Endothelial cell of umbilical vein (primary cell): ENCODE measurements at places on chromosomes 2 and 18. TPM values are rescaled to one million over a fixed set of nuclear protein-coding genes. Genes with fewer than 3 reads are reported as not detected.
A peak's percentile ranks its signal among the peaks of the same experiment; 100 is the strongest.

DNA sequence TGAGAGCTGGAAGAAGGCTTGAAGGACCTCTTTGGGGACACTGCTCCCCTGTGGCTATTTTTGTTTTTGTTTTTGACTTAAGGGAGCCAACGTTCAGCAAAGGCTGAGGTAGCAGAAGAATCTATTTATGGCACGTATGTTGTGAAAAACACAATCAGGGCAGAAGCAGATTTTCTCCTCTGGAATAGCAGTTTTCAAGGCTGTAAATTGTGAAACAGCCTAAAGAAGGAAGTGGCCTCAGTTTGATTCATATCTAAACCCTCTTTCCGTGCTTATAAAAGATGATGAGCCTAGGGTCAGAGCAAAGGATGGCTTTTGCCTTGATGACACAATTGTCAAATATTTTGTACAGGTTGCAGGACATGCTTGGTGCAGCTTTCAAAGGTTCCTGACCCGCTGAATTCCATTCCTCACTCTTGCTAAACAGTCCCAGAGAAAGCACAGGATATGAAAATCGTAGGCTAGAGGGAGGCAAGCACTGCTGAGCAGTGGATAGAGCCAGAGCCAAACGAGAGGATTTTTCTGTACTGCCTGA is 106.2 kb upstream of the DLX2 start:
- H3K36me3 ChIP-seq: no peaks in the 10 kb centered on the region
- no peaks in the 10 kb centered on the region for H3K27me3 ChIP-seq
- peak overlapping the region; percentile 39 for H3K27ac ChIP-seq
- no peak overlapping the region for H3K4me3 ChIP-seq
- H3K4me1 ChIP-seq: peaks cover 16% of the 10 kb centered on the region
- DNase-seq: peak; percentile 58

Gene SNED1
- 12.4 and 14.1 TPM in 2 replicates for polyA plus RNA-seq

Gene ACMSD
- not detected in 2 replicates for polyA plus RNA-seq

- H3K36me3 ChIP-seq: no peaks in the 10 kb centered on the region
- no peak overlapping the region for H3K4me3 ChIP-seq
- H3K27me3 ChIP-seq: no peaks in the 10 kb centered on the region
Observed at GRCh38 chr18:13450289-13451212, 232.0 kb downstream of the LDLRAD4 start.

- H3K36me3 ChIP-seq: no peaks in the 10 kb centered on the region
- no peaks in the 10 kb centered on the region for H3K4me1 ChIP-seq
- no peak for DNase-seq
- H3K27me3 ChIP-seq: no peaks in the 10 kb centered on the region
Observed at GRCh38 chr2:195343540-195343939, 313.5 kb upstream of the SLC39A10 start.

DNA sequence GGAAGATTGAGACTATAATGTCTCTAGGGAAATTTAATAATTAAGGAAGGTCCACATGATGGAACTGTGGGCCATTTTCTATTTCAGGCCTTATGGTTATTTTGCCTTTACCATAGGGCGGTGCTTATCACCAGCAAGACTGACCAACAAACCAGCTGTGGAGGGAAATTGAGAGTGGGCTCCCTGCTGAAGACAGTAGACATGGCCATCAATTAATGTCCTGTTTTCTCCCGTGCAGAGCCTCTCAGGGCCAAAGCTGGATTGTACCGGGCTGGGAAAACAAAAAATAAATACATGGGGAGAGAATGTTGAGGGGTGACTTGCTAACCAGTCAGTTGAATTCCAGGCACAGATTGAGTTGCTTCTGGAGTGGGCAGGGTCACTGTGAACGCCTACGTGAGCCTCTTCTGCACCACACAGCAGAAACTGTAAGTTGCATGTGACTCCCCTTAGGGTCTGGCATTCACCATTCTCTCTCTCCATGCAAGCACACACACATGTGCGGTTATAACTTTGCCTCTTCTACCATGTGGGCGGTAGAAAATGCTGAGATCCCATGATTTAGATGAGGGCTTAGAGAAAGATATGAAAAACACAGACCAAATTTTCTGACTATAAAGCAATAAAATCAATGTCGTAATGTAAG is 128.5 kb downstream of the COPS8 start:
- no peak for DNase-seq
- H3K27me3 ChIP-seq: peaks cover 4% of the 10 kb centered on the region
- H3K27ac ChIP-seq: no peak overlapping the region
- H3K4me1 ChIP-seq: no peaks in the 10 kb centered on the region
- H3K4me3 ChIP-seq: no peak overlapping the region

- DNase-seq: no peak
- H3K36me3 ChIP-seq: no peaks in the 10 kb centered on the region
- H3K4me1 ChIP-seq: peaks cover 23% of the 10 kb centered on the region
- H3K27ac ChIP-seq: no peak overlapping the region
- H3K4me3 ChIP-seq: no peak overlapping the region
- no peaks in the 10 kb centered on the region for H3K27me3 ChIP-seq
Observed at GRCh38 chr2:16655905-16656642, 9.6 kb downstream of the CYRIA start.

DNA sequence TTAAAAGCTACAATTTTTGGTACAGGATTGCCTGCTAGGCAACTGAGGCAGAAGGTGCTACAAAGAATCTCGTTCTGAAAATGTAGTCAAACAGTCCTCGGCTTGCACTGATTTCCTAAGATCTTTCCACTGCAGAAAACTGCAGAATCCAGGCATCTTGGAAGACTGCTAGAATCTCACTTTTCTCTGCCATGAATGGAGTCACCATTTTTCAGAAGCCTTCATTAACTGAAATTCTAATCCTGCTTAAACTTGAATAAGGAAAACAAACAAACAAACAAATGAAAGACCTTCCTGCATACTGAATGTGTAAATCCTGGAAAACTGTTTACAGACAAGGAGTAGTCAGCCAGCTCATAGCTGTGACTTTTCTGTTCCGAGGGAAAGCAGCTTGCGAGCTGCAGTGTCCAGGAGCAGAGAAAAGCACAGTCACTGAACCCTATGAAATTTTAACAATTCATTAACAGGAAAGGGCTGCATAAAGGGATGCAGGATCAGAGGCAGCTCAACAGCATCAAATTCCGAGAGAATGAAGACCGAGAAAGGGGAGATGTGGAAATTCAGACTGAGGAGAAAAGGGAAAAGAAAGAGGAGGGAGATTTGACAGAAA is 210.5 kb upstream of the PIK3C3 start:
- H3K4me3 ChIP-seq: no peak overlapping the region
- H3K36me3 ChIP-seq: no peaks in the 10 kb centered on the region
- H3K27ac ChIP-seq: no peak overlapping the region
- H3K27me3 ChIP-seq: no peaks in the 10 kb centered on the region
